Large intestine (tissue), 12 donors: ENCODE measurements at places on chromosomes 4 and X. TPM values are rescaled to one million over a fixed set of nuclear protein-coding genes. Genes with fewer than 3 reads are reported as not detected.
A peak's percentile ranks its signal among the peaks of the same experiment; 100 is the strongest.

DNA sequence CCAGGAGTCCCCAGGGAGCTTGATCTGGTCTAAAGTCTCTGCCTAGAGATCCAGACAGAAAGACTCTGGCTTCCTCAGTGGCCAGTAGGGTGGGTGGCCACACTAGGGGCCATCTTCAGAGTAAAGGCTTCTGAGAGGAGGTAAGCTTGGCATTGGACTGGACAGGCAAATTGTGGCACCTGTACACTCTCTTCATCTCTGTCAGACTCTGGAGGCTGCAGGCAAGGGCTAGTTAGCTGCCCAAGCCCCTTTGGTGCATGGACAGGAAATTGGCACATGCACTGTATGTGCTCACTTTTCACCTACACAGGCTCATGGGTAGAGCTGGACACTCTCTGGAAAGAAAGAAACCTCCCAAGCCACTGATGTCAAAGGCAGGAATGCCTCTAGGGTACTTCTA is 142.8 kb downstream of the PJA1 start:
- no peak for DNase-seq

The FDCSP gene
- polyA plus RNA-seq: 0.18 TPM

The FGG gene
- 40.5 TPM for polyA plus RNA-seq

GRCh38 chrX:47184486-47184885 is 9.1 kb upstream of the UBA1 start:
- DNase-seq: no peak

GRCh38 chr4:38163216-38164006 is 203.2 kb downstream of the PTTG2 start:
- DNase-seq: no peak

- DNase-seq: no peak
These were observed 151.4 kb downstream of the VCX3A start for GRCh38 chrX:6383488-6383887.

The ATP2B3 gene
- polyA plus RNA-seq: 1.6 TPM

DNA sequence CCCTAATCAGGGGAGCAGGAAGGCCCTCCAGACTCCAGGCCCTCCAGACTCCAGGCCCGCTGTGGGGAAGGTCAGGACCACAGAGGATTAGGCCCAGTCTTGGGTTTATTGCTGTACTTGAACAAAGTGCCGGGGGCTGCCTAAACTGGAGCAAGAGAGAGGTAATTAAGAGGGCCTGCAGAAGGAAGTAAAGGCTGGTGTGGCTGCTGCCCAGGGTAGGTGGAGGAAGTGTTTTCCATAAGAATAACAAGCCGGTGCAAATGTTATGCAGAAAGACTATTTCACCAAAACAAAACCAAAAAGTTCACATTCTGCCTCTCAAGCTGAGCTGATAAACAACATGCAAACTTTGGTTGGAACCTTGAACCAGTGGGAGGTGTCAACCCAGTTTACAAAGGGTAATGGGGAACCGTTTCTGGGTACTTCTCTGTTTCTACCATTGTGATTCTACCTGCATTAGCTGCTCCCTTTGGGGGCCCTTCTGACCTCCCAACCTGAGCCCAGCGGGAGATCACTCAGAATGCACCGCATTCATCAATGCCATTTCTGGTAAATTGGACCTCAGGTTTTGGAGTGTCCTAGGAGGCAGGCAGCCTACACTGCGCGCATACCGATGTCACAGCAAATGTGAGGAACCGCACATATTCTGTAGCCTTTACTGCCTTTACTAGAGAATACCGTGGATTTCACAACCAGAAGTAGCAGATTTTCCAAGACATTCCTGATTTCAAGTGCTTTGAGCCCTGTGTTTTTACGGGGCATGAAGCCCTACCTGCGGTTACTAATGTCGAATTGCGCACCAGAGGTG is 59.7 kb upstream of the BCOR start:
- DNase-seq: no peak

- no peak for DNase-seq
These were observed 143.7 kb downstream of the RASL11B start for GRCh38 chr4:53005808-53006207.

DNA sequence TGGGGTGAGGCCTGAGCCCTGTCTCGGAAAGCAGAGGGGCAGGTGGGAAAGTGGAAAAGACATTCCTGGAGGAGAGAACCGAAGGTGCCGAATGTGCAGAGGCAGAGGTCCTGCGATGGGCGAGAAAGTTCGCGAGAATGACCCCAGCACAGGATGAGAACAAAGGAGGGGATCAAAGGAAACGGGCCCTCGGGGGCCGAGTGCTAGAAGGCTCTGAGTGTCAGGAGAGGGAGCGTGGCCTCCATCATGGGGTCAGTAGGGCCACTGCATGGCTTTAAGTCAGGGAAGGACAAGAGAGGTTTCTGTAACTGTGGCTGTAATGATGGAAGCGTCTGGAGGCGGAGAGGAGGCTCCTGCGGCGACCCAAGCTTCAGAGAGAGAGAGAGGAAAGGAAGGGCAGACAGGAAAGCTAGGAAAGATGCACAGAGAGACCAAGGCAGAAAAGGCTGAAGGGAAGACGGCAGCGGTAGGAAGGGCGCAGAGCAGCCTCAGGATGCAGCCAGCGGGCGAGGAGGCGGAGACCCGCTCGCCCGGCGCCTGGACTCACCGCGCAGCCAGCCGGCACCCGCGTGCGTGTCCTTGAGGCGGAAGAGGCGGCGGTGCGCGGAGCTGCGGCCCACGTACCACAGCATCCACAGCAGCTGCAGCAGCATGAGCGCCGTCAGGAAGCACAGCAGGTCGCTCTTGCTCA is 669 bp downstream of the OTOP1 start:
- DNase-seq: no peak

DNA sequence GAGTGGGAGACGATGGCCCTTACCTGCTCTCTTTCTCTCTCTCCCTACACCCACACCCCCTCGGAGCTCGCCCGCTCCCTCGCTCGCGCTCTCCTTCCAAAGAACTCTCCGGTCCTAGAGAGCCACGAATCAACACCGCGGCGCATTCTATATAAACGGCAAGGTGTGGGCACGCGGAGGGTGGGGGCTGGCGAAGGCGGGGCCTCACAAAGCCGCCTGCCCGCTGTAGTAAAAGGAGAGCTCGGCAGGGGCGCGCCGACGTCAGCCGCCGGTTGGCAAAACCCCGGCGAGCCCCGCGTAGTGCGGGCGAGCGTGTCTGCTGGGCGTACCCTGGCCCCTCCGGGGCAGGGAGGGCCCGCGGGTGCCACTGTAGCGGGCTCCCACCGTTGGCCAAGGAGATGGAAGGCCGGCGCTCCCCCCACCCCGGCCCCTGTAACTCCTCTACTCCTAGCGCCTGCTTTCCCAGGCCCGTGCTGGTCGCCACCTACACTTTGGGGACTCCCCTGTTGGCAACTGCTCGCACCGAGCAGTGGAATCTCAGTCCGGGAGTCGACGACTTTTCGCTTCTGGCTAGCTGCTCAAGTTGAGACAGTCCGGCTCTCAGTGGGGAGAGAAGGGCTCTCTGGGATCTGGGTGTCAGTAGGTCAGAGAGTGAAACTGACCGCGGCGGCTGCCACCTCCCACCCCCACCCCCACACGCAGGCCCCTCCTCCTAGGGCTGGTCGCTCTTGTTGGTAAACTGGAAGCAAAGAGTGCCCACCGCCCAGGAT is 325.5 kb upstream of the F9 start:
- DNase-seq: peak; percentile 18

DNA sequence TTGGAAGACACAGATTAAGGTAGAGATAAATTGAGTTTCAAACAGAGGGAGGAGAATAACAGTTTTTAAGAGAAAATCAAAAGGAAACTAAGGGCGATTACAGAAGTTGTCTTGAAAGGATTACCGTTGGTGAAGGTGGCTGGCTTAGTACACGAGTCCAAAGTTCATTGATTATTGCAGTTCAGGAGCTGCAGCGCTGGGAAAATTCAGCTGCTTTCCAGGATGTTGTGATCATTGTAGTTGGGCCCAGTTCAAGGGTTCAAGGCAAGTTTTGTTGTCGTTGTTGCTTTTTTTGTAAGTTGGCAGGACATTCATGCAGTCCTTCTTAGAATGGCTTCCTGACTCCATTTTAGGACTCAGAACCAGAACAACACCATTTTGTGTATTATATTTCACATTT is 461.7 kb downstream of the RAPGEF2 start:
- peak; percentile 66 for DNase-seq

GRCh38 chrX:19535476-19535875 is 20.2 kb upstream of the MAP3K15 start:
- no peak for DNase-seq

The FRYL gene
- polyA plus RNA-seq: 45.7 TPM

The GUCY2F gene
- not detected for polyA plus RNA-seq

DNA sequence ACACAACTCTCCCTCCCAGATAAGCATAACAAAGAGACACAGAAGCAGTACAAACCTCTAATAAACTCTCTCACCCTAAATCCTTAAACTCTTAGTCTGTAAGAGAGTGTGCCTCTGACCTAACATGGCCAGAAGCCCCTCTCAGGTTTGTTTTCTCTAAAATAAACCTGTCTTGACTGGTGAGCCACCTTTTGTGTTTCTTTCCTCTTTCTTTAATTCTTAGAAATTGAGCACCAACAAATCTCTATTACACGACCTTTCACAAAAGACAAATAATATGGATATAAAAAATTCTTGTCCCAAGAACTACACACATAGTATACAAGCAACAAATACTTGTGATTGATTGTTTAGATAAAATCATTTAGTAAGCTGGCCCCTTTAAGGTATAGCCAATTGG is 573.7 kb downstream of the EPHA5 start:
- DNase-seq: no peak

GRCh38 chrX:37824491-37825214 is 22.7 kb downstream of the DYNLT3 start:
- DNase-seq: no peak

DNA sequence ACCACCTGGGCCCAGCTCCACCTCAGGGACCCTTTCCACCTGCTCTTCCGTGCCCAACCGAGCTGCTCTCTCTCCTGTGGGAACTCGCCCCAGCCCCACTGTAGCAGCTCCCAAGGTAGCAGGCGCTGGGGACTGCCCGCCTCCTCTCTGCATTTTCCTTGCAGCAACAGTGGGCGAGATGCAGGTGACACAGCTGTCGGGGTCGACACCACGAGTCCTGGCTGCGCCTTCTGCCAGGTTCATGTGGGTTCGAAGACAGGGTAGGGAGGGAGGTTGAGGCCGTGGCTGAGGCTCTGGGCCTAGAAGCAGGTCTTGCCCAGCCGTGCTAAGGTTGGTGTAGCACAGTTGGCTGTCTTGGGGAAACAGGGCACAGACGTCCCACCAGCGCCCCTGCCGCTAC is 245.2 kb upstream of the FSTL5 start:
- DNase-seq: no peak

GRCh38 chr4:70511365-70511764 is 7.0 kb upstream of the AMTN start:
- no peak for DNase-seq

DNA sequence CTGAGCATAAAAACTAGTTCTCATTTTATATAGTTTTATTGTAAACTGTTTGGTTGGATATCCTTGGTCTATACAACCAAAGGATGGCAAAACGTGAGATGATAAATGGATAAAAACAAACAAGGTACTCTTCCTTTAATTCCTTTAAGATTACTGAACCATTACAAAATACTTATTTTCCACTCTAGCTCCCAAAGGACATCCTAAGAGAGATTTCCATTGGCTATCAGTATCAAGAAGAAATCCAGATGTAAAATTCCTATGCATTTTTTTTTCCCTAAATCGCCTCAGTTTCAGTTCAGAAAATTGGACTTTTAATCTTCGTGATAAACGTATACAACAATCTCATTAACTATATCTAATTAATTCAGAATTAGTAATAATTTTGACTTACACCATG is 2.3 kb downstream of the FBXL5 start:
- DNase-seq: no peak

The CENPVL1 gene
- polyA plus RNA-seq: 0.19 TPM

DNA sequence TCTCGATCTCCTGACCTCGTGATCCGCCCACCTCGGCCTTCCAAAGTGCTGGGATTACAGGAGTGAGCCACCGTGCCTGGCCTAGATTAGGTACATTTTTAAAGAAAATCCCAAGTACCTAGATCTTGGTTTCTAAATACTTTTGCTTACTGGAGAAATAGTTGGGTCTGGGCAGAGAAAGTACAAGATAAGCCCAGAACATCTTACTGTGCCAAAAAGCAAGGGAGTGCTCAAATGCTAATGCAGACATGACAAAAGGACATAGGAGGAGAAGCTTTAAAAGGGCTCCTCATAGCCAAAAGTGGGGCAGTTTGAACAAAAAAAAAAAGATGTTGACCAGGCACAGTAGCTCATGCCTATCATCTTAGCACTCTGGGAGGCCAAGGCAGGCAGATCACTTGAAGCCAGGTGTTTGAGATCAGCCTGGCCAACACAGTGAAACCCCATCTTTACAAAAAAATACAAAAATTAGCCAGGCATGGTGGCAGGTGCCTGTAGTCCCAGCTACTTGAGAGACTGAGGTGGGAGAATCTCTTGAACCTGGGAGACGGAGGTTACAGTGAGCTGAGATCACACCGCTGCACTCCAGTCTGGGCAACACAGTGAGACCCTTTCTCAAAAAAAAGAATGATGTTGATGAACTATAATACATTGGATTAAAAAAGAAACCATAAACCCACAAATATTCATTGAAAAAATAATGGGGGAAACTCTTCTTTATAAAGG is 107.5 kb downstream of the APBB2 start:
- DNase-seq: no peak

The LINC00632 gene
- 4.5 TPM for polyA plus RNA-seq

GRCh38 chr4:159608436-159608835 is 505.6 kb downstream of the RAPGEF2 start:
- no peak for DNase-seq

DNA sequence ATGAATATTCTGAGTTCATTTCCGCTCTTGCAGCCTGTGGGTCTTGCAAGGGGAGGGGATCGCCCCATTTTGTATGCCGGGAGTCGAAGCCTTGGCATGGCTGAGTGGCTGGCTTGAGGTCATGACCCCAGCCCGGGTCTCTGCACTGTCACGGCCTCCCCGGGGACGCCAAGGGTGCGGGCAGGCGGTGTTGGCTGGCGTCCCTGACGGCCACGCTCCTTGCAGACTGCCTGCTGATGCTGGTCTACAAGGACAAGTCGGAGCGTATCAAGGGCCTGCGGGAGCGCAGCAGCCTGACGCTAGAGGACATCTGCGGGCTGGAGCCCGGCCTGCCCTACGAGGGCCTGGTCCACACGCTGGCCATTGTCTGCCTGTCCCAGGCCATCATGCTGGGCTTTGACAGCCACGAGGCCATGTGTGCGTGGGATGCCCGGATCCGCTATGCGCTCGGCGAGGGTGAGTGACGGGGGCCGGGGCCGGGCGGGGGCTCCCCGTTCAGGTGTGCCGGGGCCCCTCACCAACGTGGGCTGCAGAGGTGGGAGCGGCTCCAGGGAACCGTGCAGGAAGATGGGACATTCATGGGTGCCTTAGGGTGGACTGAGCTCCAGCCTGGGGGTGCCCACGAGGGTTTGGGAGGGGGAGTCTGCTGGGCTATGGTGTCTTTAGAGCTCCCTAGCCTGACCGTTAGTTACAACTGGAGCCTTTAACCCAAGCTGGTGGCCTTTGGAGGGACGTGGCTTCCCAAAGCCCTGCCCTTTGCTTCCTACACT is 10.3 kb downstream of the DOK7 start:
- no peak for DNase-seq
